ENCODE measurements at places on chromosomes 11 and 22. TPM values are rescaled to one million over a fixed set of nuclear protein-coding genes. Genes with fewer than 3 reads are reported as not detected.

GRCh38 chr11:8384199-8384821 is 120.6 kb upstream of the LMO1 start:
- no peak for DNase-seq

The POTEH gene
- not detected for total RNA-seq

The KDM4D gene
- not detected for total RNA-seq

DNA sequence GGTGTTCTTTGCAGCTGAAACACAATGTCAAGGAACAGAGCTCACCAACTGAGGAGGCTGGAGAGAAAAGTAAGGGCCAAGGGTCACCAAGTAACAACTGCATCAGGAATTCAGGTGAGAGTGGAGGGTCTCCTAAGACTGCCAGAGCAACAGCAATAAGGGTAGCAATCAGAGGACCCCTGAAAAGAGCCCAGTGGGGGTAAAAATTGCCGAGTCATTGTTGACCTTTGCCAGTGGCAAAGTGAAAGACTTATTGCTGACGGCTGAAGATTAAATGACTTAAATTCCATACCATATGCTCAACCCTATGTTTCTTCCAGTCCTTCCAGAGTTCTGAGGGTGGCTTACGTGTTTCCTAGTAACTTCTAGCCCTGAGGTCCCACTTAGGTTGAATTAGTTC is 51.9 kb upstream of the ARHGAP42 start:
- DNase-seq = no peak

DNA sequence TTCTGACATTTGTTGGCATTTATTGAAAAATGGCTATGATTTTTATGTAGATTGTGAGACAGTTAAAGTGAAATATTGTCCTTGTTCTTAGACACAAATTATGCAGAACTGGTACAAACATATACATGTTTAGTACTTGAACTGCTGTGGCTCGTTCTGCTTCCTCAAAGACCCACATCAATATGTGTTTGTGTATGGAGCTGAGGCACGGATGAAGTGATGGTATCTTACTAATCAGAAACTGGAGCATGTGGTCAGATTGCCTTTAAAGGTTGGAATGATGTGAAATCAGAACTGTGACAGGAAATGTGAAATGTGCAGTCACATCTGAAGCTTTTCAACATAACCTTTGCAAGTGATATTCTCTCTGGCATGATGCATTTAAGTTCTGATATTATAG is 130.4 kb downstream of the NAV2 start:
- DNase-seq = no peak

- DNase-seq = peak; percentile 8
Observed at GRCh38 chr22:48442663-48443062, 1385.0 kb downstream of the BRD1 start.

The EXPH5 gene
- total RNA-seq = 3.0 TPM

The IFITM10 gene
- 3.6 TPM for total RNA-seq

DNA sequence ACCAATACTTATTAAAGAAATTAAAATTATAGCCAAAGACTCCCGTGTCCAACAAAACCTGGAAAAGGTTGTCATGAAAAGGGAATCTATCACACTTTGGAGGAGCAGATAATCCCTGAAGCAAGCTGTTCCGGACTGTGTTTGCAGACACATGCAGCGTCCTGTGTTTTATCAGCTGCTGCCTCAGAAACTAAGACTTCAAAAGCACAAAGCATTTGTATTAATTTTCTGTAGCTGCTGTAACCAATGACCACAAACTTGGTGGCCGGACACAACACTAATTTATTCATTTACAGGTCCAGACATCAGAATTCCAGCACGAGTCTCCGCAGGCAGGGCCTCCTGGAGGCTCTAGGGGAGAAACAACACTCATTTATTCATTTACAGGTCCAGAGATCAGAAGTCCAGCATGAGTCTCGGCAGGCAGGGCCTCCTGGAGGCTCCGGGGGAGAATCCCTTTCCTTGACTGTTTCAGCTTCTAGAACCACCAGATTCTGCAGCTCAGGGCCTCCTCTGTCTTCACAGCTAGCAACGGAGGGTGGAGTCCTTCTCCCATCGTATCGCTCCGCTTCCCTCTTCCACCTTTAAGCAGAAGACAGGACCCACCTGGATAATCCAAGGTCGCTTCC is 465.3 kb downstream of the BRD1 start:
- no peak for DNase-seq

The OR6T1 gene
- not detected for total RNA-seq

DNA sequence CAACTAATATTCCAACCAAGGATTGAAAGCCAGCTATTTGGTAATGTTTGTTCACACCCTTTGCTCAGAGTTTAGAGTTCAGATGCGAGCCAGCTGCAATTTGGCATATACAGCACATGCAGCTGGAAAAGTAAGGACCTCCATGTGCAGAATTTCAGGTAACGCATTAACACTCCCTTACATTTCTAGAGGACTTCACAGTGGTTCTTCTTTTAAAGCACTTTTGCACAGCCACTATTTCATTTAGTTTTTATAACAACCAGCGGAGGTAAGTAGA is 3.4 kb downstream of the POU2AF3 start:
- no peak for DNase-seq

DNA sequence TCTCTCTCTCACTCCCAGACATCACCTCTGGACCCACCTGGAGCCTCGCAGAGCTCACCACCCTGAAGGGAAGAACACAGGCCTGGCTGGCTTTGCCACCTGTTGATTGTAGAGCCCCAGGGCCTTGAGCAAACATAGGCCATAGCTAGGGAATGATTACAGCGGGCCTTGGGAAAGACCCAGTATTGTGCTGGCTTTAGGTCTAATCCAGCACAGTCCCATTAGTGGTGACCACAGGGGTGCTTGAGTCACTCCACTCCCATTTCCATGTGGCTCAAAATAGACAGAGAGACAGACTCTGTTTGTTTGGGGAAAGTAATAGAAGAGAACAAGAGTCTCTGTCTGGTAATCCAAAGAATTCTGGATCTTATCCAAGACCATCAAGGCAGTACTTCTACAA is 42.7 kb upstream of the FAM181B start:
- DNase-seq = no peak

The SPATA19 gene
- total RNA-seq = not detected

DNA sequence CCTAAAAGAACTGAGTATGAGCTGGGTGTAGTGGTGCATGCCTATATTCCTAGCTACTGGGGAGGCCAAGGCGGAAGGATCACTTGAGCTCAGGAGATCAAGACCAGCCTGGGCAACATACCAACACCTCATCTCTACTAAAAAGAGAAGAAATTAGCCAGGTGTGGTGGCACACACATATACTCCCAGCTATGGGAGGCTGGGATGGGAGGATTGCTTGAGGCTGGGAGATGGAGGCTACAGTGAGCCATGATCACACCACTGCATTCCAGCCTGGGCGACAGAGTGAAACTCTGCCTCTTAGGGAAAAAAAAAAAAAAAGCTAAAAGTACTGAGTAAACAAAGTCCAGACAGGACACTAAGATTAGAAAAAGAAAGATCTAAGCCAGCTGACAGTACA is 3.5 kb upstream of the HTR3B start:
- DNase-seq = no peak

GRCh38 chr22:46259374-46259773 is 3.8 kb downstream of the PKDREJ start:
- no peak for DNase-seq

The TMEM225 gene
- total RNA-seq = not detected

DNA sequence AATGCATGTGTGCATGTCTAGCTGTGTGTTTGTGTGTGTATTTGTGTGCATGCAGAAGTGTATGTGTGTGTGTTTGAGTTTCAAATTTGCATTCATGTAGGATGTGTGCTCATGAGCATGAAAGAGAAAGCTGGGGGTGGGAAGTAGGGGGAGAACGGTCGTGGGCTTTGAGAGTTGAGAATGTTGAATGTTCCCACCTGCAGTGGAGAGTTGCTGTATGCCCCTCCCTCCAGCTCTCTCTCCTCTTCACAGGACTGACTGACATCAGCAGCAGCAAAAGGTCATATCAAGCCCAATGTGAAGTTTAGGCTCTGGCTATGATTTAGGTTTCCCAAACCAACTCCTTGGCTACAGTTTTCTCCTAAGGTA is 63.8 kb upstream of the RRAS2 start:
- no peak for DNase-seq

DNA sequence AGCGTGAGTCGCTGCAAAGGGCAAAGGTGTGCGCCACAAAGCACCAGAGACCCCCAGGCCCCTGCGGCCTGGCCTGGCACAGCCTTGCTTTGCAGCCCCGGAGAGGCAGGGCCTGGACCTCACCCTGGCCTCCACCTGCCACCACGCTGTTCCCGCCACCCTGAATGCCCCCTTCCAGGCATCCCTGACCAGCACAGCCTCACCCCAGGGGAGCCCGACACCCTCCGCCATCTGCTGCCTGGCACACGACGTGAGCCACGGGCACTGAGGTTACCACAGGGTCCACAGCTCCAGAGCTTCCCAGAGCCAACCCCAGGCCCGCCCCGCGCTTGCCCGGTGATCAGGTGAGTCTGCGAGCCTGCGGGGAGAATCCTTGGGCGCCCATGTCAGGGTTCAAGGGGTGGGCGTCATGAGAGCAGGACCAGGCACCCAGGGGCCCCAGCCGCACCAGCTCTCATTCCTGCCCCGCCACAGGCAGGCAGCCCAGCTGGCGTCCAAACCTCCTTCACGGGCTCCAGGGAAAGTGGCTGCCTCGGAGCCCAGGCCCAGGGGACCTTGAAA is 171.3 kb downstream of the BRD1 start:
- no peak for DNase-seq

- no peak for DNase-seq
Observed at GRCh38 chr22:49604732-49605302, 222.9 kb downstream of the BRD1 start.

GRCh38 chr11:121630041-121630440 is 177.3 kb upstream of the SORL1-AS1 start:
- DNase-seq = no peak

DNA sequence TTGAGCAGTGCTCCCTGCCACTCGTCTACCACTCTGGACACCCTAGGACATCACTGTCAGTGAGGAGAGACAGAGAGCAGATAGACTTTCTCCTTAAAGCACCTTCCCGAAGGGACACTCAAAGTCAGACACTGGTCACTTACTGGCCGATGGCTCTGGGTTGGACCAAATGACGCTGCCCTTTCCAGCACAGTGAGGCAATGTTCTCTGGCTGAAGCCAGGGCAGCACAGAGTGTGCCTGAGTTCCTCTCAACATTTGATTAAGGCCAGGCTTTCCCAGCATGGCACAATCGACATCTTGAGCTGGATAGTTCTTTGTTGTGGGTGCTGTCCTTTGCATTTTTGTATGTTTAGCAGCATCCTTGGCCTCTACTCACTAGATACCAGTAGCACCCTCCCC is 206.2 kb downstream of the CSNK2A3 start:
- no peak for DNase-seq

DNA sequence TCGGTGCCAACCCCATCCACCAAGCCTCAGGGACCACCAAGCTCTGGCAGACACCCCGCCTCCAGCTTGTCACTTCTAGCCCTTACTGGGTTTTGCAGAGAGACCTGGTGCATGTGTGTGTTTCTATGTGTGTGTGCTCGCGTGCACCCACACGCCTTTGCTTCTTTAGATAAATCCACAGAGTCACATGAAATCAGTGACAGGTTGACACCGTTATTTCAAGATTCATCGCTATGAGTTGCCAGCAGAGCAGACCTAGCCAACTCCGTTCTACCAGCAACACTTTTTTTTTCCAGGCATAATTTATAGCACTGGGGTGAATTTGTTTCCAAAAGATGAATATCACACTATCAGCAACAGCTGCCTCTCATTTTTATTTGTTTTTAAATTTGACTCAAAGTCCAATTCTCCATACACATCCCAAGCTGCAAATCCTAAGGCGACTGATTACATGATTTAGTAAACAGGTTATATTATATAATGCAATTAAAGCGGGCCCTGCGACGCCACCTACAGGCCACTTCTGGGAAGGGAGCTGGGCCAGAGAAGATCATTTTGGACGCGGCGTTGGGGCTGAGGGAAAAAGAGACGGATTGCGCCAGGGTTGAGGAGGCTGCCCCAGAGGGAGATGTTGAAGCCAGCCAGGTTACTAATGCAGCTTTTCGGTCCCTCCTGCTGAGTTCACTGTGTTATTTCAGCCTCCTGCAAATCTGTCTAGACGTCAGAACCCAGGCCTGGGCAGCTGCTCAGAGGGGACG is 150.5 kb downstream of the FEZ1 start:
- peak; percentile 85 for DNase-seq

DNA sequence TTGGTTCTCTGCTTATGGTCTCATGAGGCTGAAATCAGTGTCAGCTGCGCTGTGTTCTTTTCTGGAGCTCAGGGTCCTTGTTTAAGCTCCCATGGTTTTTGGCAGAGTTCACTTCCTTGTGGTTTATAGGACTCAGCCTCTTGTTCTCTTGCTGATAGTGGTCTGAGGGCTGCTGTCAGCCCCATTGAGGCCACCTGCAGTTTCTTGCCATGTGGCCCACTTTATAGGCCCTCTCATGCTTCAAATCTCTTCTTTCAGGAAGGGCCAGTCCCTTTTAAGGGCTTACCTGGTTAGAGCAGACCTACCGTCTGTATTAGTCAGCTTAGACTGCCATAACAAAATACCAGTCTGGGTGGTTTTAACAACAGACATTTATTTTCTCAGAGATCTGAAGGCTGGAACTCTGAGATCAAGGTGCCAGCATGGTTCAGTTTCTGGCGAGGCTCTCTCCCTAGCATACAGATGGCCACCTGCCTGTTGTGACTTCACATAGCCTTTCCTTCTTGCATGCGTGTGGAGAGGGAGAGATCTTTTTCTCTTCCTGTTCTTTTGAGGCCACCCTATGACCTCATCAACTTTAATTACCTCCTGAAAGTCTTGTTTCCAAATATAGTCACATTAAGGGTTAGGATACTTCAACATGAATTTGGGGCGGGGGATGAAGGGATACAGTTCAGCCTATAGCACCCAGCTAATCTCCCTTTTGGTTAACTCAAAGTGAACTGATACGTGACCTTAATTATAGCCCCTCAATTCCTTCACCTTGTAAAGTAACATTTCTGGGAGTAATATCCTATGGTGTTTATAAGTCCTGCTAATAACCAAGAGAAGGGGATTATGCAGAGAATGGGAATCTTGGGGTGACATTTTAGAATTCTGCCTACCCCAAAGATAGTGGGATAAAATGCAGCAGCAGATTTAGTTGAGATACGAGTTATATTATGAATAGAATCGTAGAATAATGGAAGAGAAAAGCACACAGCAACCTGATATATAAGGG is 131.8 kb downstream of the UVRAG start:
- DNase-seq = peak; percentile 49

The GRM5 gene
- not detected for total RNA-seq
